ENCODE measurements at places on chromosomes 7 and 10.

- no peak for DNase-seq
Measured at GRCh38 chr10:72425133-72425532, 70.4 kb upstream of the DNAJB12 start.

DNA sequence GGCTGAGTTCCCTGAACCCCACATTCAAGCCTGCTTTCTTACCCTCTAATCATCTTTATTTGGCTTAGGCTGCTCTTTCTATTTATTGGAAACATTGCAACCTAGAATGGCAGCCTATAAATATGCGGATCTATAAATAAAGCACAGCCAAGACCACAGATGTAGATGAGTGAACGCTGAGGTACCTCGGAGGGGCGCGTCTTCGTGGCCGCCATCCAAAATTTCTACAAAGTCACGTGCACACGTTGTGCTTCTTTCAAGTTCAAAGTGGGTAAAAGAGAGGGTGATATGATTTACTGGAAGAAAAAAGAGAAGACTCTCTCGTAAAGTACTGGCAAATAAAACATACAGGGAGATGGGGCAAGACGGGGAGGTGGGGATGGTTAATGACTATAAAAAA, 132.6 kb upstream of the RSU1 start:
- DNase-seq = no peak

- peak; percentile 3 for DNase-seq
Measured at GRCh38 chr7:68760556-68760955, 837.7 kb upstream of the AUTS2 start.

DNA sequence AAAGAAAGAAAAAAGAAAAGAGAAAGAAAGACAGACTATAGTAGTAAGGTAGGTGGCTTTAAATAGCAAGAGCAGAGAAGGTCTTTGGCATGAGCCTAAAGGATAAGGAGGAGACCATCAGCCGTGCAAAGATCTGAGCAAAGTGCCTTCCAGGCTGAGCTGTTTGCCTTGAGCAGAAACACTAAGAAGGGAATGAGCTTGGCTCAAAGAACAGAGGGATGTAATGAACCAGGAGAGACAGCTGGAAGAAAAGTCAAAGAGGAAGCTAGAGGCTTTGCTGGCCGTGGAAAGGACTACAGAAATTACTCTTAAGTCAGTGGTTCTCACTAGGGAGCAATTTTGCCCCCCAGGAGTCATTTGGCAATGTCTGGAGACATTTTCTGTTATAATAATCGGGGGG, 228.6 kb downstream of the FGFR2 start:
- no peak for DNase-seq

DNA sequence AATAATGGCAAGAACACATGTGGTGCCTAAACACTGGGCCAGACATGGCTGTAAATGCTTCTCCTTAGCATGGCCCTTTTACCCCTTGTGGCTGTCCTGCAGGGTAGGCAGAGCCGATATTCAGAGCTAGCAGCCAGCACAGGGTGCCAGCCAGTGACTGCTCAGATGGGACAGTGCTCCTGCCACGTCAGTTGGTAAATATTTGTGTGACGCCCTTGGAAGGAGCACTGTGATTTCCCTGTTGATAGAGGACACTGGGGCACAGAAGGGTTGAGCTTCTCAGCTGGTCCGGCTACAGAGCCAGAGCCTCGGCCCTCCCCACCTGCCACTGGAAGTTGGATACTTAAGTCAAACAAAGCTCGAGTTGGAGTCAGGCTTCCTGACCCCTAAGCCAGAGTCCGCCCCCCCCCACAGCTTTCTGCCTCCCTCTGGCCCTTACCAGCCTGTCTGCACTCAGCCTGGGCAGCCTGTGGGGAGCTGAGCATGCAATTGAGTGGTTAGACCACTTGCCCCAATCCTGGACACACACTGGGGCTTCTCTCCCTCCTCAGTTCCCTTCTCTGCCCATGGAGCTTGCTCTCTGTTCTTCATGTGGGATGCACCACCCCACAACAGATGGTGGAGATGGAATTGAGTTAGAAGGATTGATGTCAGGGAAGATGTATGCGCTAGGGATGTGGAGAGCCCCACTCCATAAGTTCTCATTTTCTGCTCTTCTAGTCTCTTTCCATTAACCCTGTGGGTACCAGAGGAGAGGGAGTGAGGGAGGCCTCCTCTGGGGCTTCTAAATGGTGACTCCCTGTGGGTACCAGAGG, 350.8 kb downstream of the PLXNA4 start:
- no peak for DNase-seq

GRCh38 chr7:140494867-140495266, 15.6 kb upstream of the MKRN1 start:
- no peak for DNase-seq

GRCh38 chr7:99002148-99002826, 124.0 kb downstream of the TRRAP start:
- no peak for DNase-seq

- no peak for DNase-seq
Measured at GRCh38 chr7:41779918-41780317, 77.0 kb upstream of the INHBA start.

- peak; percentile 11 for DNase-seq
Measured at GRCh38 chr10:101967713-101968112, 88.3 kb downstream of the ARMH3 start.

DNA sequence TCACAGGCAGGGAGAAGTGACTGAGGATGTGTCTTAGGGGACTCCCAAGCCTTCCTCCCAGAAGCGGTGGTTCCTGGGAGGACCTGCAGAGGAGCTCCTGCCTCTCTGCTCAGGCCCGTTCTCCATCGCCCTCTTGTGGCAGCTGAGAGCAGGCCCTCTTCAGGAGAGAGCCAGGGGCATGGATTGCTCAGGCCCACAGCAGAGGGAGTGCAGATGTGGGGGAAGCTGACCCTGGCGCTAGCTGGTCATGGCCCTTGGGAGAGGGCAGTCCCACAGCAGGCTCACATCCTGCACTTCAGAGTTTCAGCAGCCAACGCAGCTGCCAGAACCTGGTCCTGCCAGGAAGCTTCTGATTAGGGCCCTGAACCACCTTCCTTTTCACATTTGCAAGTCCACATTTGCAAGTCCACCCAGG, 94.8 kb upstream of the TARP start:
- DNase-seq = peak; percentile 83

- no peak for DNase-seq
Measured at GRCh38 chr7:152937282-152937681, 177.7 kb downstream of the ACTR3B start.

GRCh38 chr7:40133561-40134427, 628 bp downstream of the MPLKIP start:
- peak; percentile 27 for DNase-seq

DNA sequence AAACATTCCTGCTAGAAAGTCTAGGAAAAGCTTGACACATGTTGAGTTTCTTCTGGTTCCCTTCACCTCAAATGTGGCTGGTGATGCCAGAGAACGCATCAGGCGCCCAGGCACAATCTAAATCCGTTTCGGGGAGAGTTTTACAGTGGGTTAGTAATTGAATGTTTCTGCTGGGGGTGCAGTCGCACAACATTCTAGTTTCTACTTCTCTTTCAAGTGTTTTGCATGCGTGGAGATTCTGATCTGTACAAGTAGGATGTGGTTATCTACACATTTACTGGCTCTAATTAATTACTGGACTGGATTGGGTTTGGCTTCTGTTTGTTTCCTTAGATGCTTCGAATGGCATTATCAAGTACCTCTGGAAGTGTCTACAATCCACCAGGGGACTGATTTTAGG, 173.8 kb downstream of the TMEM26 start:
- no peak for DNase-seq

DNA sequence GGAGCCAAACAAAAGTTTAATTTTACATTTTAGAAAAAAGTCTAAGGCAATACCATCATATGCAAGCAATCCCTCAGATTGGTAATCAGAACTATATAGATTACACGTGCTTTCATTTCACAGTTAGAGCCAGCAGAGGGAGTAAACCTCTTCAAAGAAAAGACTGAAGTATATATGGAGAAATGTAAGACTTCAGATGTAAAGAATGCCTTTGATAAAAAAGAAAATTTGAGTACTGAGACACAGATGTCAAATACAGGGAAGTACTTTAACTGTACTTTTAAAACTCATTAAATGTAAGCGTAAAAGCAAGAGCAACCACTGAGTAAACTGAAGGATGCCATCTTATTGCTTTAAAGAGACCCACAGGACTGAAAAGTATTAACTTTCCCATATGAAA, 101.4 kb upstream of the FAM133B start:
- peak; percentile 82 for DNase-seq

Data from fibroblast of skin of scalp (primary cell).